ENCODE measurements at places on chromosomes 13 and 19. TPM values are rescaled to one million over a fixed set of nuclear protein-coding genes. Genes with fewer than 3 reads are reported as not detected.

Gene MISP
- 23.6 TPM for total RNA-seq

Gene SLC1A6
- total RNA-seq = not detected

Gene ENOX1
- 1.5 TPM for total RNA-seq

Gene ERICH6B
- not detected for total RNA-seq

Gene AP2S1
- total RNA-seq = 190 TPM

Gene MZF1
- total RNA-seq = 28.4 TPM

Gene SMAD9
- 9.2 TPM for total RNA-seq

Gene NOVA2
- 11.6 TPM for total RNA-seq

Gene OR10H1
- total RNA-seq = not detected

Gene DKKL1
- total RNA-seq = 0.95 TPM

Gene RFPL4A
- total RNA-seq = not detected

Gene KIR3DL1
- total RNA-seq = not detected

Gene FLT3
- 0.71 TPM for total RNA-seq
